NCI-H2171 (cell line): ENCODE measurements at places on chromosomes 1 and 21.
A peak's percentile ranks its signal among the peaks of the same experiment; 100 is the strongest.

DNA sequence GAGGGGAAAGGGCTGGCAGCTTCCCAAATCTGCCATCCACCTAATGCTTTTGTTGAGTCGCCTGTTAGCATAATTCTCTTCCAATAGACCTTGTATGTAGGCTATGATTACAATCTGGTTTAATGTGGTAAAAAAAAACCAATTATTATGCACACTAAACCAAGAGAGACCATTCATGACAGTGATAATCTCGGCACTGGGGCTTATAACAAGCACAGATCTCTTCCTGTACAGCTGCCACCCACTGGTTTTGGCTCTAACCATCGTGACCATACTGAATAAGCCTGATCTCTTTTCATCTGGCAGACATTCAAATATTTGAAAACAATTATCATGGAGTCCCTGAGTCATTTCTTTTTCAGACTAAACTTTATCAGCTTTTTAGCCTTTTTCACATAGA, 12.0 kb upstream of the SYT14 start:
- DNase-seq = peak; percentile 45

DNA sequence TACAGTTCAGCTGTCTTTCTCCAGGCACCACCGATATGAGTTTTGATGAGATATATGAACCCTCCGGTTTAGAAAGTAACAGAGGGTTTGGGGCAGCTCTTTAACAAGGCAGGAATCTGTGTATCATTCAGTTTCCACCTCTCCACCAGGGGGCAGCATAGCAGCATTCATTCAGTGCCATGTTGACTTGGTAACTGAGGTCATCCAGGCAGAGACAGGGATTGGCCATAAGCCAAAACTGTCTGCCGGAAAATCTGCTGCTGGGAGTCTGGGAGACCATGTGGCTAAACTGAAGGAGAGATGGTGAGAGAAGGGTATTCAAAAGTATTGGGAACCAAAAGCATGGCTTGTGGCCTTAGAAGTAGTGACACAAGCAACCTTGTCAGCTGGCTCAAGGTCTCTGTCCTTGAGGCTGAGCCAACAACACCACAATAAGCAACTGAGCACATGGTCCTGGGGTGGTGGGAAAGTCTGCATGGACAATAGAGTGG, 98.5 kb downstream of the LMX1A start:
- DNase-seq = peak; percentile 82

- DNase-seq = peak; percentile 69
Measured at GRCh38 chr1:116485071-116485735, 85.6 kb downstream of the CD58 start.

- DNase-seq = no peak
Measured at GRCh38 chr1:236645016-236645680, 40.8 kb upstream of the HEATR1 start.

DNA sequence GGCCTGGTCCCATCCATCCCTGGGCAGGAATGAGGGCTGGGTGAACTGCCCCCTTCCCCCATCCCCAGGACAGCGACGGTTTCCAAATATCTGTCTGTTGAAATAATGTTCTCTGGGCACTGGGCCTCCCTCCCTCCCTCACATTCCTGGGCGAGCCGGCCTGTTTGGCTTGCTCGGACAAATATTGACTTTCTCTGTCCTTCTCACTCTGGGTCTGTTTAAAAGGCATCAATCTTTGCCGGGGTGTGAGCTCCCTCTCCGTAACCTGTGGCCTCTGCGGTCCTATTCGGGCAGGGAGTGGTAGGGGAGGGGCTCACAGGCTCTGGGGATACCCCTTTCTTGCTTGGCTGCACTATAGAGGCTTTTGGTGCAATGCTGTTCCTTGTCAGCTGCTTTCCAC, 40.2 kb downstream of the FOXD2 start:
- no peak for DNase-seq

GRCh38 chr1:169395955-169396354, 28.0 kb downstream of the BLZF1 start:
- no peak for DNase-seq

DNA sequence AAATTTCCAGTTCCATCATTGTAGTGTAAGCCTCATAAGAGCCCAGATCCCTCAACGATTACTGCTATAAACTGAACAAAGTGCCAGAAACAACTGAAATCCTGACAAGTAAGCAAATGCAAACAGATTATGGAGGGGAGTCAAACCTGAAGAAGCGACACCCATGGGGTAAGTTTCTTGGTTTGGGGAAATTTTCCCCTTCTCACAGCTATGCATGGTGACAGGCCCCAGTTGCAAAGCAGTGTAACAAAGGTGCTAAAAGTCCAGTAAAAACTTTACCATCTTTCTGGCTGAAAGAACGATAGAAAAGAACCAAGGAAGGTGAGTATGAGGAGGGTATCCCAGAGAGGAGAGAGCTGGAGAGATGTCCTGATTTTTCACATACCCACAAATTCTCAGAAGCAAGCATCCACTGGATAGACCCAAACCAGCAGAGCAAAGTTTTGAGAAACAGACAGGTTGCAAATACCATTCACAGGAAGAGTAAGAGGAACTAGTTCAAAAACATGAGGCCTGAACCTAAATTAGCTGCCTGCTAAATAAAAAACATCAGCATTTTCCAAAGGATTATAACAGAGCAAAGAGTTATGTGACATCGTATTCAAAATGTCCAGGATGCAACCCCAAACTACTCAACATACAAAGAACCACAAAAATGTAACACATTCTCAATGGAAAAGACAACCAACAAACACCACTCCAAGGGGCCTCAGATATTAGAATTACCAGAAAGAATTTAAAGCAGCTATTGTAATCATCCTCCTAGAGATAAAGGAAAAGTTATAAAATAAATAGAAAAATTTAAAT, 14.5 kb downstream of the SCYL3 start:
- DNase-seq = no peak

- no peak for DNase-seq
Measured at GRCh38 chr1:77970192-77970591, 8.7 kb downstream of the FUBP1 start.

- no peak for DNase-seq
Measured at GRCh38 chr1:240765732-240766363, 153.9 kb upstream of the GREM2 start.

DNA sequence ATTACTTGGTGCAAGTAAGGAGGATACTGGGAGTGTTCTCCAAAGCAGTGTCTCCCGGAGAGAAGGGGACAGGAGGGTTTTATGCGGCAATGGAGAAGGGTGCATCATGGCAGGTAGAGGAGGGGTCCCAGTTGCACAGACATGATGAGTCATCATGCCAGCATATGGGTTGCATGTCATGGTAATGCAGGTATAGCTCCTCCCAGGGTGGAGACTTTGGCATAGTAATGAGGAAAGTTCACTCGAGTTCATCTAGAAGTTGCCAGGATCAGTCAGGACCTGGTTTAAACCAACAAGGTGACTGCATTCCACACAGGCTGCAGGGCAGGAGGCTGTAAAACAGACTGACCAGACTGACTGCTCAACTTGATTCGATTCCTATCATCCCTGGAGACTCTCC, 355.7 kb upstream of the DUSP10 start:
- DNase-seq = no peak

GRCh38 chr1:72278461-72278860, 3.9 kb downstream of the NEGR1 start:
- DNase-seq = no peak

DNA sequence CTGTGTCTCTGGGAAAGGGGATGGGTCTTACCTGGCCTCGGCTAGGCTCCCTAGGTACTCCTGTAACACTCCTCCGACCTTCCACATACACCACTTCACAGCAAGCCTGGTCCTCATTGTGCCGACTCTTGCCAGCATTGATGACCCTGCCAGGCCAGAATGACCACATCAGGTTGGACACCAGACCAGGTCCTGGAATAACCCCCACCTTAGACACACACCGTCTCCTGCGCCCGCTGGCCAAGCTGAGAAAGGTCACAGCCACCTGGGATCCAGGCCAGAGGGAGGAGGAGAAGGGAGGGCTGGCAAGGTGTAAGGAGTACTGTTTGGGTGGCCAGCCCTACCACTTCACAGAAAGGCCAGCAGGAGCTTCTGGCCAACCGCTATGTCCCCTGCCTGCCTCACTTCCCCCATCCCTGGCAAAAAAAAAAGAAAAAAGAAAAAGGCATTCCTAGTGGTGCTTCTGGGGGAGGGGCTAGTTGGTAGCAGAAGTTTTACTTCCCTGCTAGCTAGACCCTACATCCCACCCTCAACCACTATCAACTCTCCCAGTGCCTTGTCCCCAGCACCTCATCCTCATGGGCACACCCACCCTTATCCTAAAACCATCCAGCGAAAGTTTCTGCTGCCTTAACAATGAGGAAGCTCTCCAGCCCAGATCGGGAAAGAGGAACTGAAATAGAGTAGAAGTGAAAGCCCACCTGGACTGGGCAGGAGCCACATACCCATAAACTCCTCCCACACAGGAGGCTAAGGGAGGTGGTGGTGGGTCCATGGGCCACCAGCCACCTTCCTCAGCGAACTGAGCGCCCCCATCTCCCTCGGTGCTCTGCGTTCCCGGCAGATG, 1.4 kb downstream of the PPM1J start:
- DNase-seq = no peak

- no peak for DNase-seq
Measured at GRCh38 chr1:207890136-207890738, 20.7 kb downstream of the CD34 start.

DNA sequence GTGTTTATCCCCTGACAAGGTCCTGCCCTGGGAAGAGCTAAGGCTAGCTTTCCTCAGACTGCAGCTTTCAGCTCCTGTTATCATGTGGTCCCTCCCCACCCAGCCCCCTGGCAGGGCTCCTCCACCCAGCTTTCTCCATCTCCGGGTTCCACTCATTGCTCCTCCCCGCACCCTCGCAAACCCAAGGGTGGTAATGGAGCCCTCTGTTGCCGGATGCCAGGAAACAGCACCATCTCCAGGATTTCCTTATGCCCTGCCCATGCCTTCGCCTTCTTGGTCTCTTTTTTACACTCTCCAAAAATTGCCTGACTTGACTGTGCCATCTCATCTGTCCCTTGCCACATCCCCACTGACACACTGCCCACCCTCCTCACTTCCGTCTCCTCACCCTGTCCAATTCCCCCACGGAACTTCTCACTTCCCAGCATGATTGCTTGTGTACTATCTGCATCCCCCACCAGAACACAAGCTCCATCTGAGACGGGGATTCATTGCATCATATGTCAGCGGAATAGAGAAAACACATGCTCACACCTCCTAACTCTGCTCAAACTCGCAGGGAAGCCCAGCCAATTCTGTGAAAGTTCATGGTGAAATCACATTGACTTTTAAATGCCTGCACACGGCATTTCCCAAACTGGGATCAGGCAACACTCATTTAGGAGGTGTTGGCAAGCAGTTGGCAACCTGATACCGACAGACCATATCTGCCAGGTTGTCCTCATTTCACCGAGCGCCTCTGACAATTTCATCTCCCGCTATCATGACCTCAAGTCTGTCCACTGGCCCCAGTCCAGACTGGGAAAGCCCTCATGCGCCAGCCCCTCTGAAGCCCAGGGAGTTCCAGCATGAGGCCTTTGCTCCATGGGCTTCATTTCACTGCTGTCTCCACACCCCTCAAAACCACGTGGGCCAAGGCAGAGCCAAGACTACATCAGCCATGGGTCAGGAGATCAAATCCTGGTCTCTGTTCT, 201.1 kb downstream of the MATN1 start:
- DNase-seq = no peak

DNA sequence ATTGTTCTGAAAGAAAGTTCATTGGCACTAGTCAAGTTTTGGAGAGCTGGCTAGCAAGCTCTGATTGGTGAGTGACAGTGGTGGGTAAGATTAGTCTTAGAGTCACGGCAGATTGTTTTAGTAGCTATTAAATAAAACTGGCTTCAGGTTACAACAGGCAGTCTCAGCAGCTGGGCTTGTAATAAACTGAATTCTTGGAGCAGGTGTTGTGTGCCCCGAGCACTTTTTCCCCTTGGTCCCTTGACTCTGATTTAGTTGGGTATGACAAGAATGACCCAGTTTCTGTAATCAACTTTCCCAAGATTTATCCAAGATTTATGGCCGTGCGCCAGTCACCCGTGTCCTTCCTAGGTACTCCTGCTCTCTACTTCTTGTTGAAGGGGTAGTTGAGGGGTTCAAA, 40.2 kb downstream of the TBCE start:
- no peak for DNase-seq

DNA sequence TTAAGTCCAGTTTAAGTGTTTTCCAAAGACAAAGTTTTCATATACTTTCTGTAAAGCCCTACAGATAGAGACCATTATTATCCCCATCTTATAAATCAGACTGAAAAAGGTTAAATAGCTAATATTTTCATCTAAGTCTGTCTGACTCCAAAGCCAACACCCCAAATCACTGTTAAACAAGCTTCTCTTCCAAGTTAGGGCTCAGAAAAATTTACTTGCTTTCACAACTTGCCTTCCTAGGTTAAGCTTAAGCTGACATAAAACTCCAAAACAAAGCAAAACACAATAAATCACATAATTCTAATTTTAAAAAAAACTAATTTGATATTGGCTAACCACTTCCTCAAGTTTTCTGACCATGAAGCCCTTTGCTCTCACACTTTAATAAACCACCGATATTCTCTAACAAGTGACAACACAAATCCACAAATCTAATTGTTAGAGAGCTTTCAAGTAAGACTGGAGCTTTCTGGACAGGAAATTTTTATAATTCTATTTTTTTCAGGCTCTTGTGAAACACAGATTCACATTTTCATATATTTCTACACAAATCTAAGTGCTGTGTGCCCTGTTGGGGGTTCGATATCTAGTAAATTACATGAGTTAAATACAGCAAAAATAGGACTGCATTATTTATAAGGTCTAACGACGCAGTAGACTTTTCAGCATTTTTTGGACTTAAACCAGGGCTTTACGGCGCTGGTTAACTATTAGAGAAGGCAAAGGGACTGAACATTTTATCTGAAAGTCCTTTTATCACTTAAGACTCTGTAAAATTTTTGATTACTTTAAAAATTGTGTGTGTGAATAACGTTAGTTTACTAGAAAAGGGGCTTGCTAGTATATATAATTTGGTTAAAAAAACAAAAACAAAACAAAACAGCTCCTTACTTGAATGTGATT, 2.1 kb downstream of the GNG12 start:
- DNase-seq = no peak

DNA sequence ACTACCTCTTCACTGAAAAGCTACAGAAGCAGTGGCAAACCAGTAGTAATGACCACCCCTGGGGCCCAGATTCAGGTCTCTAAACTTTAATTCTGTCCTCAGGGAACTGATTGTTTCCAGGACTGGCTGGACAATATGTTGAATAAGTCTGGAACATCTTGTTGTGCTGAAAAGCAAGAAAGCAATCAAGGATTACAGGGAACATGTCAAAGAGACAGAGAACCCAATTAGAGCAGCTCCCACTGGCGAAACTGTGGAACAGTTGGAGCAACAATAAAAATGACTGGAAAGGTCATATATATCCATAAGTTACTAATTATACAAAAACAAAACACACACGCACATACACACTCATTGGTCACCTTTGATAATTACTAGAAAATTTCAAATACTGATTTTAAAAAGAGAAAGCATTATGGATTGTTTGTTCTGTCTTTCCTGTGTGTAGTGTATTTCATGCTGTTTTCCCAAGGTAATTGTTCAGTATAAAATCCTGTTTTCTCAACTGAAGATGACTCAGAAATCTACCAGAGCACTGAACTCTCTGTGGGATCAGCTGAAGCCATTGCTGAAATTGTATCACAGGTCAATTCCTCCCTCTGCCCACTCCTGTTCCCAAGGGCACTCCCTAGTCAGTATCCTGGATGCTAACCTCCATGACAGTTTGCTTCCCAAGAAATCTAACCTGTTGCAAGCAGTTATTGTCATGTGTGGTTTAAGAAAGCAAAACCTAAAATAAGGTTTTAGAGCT, 83.6 kb upstream of the RGS1 start:
- DNase-seq = no peak

- no peak for DNase-seq
Measured at GRCh38 chr1:201966171-201966570, 10.9 kb downstream of the TIMM17A start.

- DNase-seq = no peak
Measured at GRCh38 chr21:39137248-39138178, 45.7 kb downstream of the PSMG1 start.
